ENCODE measurements at places on chromosomes 3 and 15. TPM values are rescaled to one million over a fixed set of nuclear protein-coding genes. Genes with fewer than 3 reads are reported as not detected.

DNA sequence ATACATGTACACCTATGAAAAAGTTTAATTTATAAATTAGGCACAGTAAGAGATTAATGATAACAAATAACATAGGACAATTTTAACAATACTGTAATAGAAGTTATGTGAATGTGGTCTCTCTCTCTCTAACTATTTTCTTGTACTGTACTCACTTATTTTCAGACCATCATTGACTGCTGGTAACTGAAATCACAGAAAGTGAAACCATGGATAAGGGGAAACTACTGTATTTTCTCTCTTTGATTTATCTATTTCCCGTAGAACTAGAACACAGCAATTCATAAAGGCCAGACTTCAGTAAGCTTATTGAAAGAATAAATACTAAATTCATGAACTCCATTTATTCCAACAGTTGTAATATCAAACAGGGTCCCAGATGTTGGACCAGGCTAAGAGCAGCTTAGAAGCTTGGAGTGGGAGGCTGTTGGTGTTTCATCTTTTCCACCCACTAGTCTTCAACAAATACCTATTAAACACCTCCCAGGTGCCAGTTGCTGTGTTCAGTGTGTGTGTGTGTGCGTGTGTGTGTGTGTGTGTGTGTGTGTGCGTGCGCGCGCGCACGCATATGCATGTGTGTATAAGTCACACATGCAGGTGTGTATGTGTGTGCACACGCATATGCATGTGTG is 235.4 kb downstream of the FOXP1 start:
- DNase-seq = no peak

- no peak for DNase-seq
These were observed 164.3 kb downstream of the MCTP2 start for GRCh38 chr15:94395640-94396039.

- no peak for DNase-seq
These were observed 65.1 kb upstream of the GUCA1C start for GRCh38 chr3:109018828-109019227.

- no peak for DNase-seq
These were observed 14.1 kb downstream of the STARD5 start for GRCh38 chr15:81309647-81310450.

GRCh38 chr15:91867581-91868026 is 14.1 kb downstream of the SLCO3A1 start:
- peak; percentile 93 for DNase-seq

DNA sequence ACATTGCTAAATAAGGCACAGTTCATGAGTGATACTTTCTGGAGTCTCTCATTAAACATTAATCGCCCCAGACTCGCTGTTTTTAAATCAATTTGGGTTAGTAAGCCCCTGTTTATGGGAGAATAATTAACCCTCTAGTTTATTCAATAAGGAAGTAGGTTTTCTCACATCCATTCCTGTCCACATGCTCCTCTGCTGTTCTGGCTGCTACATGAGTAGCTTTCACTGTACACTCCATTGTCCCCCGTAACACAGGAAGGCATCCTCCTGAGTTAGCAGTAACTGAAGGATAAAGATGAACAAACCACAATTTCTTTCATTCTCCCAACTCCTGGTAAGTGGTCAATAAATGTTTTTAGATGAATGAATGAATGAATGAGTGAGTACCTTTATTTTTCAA is 378.5 kb downstream of the DIPK2A start:
- no peak for DNase-seq

DNA sequence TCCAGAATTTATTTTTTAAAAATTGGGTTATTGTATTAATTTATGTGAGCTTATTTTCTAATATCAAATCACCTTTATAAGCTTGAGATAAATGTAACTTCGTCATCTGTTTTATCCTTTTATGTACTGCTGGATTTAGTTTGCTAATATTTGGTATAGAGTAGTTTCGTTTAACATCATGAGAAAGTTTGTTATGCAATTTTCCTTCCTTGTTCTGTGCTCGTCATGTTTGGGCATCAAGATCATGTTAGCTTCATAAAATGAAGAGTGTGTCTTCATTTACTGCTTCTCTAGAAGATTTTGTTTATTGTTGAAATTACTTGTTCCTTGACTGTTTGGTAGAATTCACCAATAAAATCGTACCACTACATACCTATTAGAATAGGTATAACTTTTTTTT is 262.1 kb upstream of the SATB1 start:
- DNase-seq = no peak

GRCh38 chr3:168497741-168498140 is 402.0 kb upstream of the GOLIM4 start:
- no peak for DNase-seq

- DNase-seq = no peak
These were observed 5.9 kb downstream of the CGNL1 start for GRCh38 chr15:57382215-57382614.

DNA sequence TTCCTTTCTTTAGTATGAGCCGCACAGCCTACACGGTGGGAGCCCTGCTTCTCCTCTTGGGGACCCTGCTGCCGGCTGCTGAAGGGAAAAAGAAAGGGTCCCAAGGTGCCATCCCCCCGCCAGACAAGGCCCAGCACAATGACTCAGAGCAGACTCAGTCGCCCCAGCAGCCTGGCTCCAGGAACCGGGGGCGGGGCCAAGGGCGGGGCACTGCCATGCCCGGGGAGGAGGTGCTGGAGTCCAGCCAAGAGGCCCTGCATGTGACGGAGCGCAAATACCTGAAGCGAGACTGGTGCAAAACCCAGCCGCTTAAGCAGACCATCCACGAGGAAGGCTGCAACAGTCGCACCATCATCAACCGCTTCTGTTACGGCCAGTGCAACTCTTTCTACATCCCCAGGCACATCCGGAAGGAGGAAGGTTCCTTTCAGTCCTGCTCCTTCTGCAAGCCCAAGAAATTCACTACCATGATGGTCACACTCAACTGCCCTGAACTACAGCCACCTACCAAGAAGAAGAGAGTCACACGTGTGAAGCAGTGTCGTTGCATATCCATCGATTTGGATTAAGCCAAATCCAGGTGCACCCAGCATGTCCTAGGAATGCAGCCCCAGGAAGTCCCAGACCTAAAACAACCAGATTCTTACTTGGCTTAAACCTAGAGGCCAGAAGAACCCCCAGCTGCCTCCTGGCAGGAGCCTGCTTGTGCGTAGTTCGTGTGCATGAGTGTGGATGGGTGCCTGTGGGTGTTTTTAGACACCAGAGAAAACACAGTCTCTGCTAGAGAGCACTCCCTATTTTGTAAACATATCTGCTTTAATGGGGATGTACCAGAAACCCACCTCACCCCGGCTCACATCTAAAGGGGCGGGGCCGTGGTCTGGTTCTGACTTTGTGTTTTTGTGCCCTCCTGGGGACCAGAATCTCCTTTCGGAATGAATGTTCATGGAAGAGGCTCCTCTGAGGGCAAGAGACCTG is 13.2 kb downstream of the GREM1 start:
- DNase-seq = no peak

DNA sequence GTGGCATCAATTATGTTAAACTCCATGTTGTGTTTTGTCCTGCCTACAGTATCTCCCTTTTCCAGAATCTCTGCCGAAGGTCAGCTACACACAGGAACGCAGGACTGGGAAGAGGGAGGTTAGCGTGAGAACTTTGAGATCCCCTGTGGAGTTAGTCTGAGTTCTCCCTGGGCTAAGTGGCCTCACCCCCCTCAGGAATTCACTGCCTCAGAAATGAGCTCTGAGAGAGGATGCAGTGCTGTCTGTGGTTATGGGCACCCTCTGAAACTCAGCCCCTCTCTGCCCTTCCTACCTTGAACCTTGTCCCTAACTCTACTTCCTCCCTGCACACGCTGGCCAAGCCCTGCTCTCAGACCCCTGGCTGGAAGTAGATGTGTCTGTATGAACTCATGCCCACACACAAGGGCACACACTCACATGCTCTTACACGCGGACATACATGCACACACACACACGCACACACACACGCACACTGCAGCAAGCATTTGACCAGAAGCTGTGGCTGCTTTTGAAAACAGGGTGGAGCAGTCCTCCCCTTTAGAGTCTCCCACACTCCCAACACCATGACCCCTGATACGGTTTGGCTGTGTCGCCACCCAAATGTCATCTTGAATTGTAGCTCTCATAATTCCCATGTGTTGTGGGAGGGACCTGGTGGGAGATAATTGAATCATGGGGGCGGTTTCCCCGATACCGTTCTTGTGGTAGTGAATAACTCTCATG is 5.3 kb upstream of the VIPR1 start:
- DNase-seq = peak; percentile 71

GRCh38 chr3:115415246-115415996 is 207.9 kb upstream of the GAP43 start:
- no peak for DNase-seq

GRCh38 chr15:60895986-60896385 is 333.1 kb downstream of the RORA start:
- no peak for DNase-seq

DNA sequence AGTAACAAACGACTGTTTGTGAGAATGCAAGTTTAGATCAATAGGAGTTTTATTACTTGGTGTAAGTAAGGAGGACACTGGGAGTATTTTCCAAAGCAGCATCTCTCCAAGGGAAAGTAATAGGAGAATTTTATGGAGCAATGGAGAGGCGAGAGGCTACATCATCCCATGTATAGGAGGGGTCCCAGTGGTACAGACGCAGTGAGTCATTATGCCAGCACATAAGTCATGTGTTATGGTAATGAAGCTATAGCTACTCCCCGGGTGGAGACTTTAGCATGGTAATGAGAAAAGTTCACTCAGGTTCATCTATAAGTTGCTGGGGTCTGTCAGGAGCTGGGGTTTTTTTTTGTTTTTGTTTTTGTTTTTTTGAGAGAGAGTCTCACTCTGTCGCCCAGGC is 29.5 kb upstream of the ZNF445 start:
- DNase-seq = no peak

- DNase-seq = no peak
These were observed 49.5 kb downstream of the ITGA11 start for GRCh38 chr15:68382286-68383007.

- no peak for DNase-seq
These were observed 44.5 kb downstream of the ST6GAL1 start for GRCh38 chr3:186974824-186975313.

- no peak for DNase-seq
These were observed 389.9 kb upstream of the PROK2 start for GRCh38 chr3:72174890-72175289.

ERC2 gene
- not detected for total RNA-seq

CCDC54 gene
- not detected for total RNA-seq

TM4SF4 gene
- total RNA-seq = not detected

CCNB2 gene
- total RNA-seq = 118 TPM

TGM5 gene
- total RNA-seq = 0.14 TPM

TIMP4 gene
- total RNA-seq = 6.1 TPM

POTEB2 gene
- not detected for total RNA-seq

DPH3 gene
- total RNA-seq = 21.3 TPM

TMEM45A gene
- 17.9 TPM for total RNA-seq

FGD5 gene
- not detected for total RNA-seq
